Hair follicle dermal papilla cell (primary cell): ENCODE measurements at places on chromosomes 12 and 14. TPM values are rescaled to one million over a fixed set of nuclear protein-coding genes. Genes with fewer than 3 reads are reported as not detected.

Gene TMPRSS12
- not detected in 2 replicates for total RNA-seq

Gene FIGNL2
- total RNA-seq = 0.36 and 0.65 TPM in 2 replicates

Gene LTB4R2
- total RNA-seq = 6.7 and 7.5 TPM in 2 replicates

Gene VRTN
- total RNA-seq = not detected in 2 replicates

Gene IGF1
- total RNA-seq = 0.12 and 0.81 TPM in 2 replicates
